T-helper 17 cell (primary cell): ENCODE measurements at places on chromosomes 5 and 9.

DNA sequence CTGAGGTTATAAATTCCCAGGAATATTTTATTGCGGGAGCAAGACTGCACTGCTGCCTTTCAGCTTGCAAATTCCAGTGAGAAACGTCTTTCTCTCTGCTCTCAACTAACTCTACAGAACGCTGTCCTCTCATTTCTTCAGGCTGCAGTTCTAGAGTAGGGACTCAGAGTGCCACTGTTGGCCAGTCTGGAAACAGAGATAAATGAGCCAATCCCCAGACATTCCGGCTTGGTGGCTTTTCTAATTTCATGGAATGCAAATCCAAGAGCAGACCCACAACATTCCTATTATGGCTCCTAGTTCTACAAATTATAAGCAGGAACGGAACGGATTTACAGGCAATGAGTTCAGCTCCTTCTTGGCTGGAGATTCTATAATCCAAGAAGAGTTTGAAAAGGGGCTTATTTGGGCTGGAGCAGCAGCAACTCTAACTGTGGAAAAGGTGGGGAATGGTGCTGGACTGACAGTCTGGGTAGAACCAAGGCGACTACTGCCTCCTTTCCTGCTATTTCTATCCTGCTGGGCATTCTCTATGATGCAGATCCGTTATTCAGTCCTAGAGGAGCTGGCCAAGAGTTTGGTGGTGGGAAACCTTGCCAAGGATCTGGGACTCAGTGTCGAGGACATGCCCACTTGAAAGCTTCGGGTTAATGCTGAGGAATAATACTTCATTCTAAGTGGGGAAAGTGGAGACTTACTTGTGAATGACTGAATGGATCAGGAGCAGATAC is 9.3 kb downstream of the PCDHGA12 start:
- peaks cover under 1% of the 10 kb centered on the region for H3K36me3 ChIP-seq
- H3K4me3 ChIP-seq = no peak overlapping the region
- peaks cover 32% of the 10 kb centered on the region for H3K27me3 ChIP-seq
- no peak for DNase-seq

GRCh38 chr5:182126-182525 is 9.2 kb upstream of the LRRC14B start:
- no peaks in the 10 kb centered on the region for H3K4me1 ChIP-seq
- peaks cover 3% of the 10 kb centered on the region for H3K36me3 ChIP-seq
- no peak overlapping the region for H3K27ac ChIP-seq

- no peak overlapping the region for H3K4me3 ChIP-seq
- no peaks in the 10 kb centered on the region for H3K36me3 ChIP-seq
- peaks cover 32% of the 10 kb centered on the region for H3K27me3 ChIP-seq
- DNase-seq = no peak
Observed at GRCh38 chr9:77128125-77128789, 49.1 kb upstream of the VPS13A start.

- H3K4me1 ChIP-seq = peaks cover 13% of the 10 kb centered on the region
- H3K36me3 ChIP-seq = no peaks in the 10 kb centered on the region
- H3K4me3 ChIP-seq = no peak overlapping the region
- no peak overlapping the region for H3K27ac ChIP-seq
- peaks cover 20% of the 10 kb centered on the region for H3K27me3 ChIP-seq
Observed at GRCh38 chr9:126528111-126528510, 85.6 kb upstream of the LMX1B start.

DNA sequence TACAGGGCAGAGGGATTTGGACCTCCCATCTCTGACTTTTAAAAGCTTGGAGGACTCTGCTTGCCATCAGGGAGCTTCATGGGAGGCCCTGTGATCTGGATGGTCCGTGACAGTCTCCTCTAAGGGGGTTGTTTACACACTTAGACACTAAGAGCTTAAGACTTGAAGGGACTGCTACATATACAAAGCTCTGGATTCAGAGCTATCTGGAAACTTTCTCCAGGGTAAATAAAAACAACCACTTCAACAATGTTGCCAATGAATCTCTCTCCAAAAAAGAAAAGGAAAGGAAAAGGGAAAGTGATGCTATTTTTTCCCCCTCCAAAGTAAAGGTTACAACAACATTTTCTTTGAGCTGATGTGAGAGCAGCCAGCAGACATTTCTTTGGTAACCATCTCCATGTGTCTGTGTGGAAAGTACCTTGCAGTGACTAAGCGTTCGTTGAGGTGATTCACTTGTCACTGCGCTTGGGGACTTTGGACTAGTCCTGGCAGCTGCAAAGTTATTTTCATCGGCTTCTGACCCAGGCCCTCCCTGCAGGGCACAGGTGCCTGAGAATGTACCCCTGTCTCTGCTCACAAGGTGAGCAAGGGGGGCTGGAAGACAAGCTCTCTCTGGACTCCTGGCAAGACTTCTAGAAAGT is 262.1 kb upstream of the KLF4 start:
- H3K4me3 ChIP-seq = no peak overlapping the region
- no peaks in the 10 kb centered on the region for H3K36me3 ChIP-seq
- no peaks in the 10 kb centered on the region for H3K4me1 ChIP-seq
- no peaks in the 10 kb centered on the region for H3K27me3 ChIP-seq

GRCh38 chr9:114423181-114423580 is 35.4 kb upstream of the AKNA start:
- DNase-seq = no peak
- no peak overlapping the region for H3K4me3 ChIP-seq
- H3K4me1 ChIP-seq = peaks cover 17% of the 10 kb centered on the region
- H3K27ac ChIP-seq = no peak overlapping the region
- H3K27me3 ChIP-seq = peaks cover 4% of the 10 kb centered on the region

GRCh38 chr5:6943197-6944112 is 230.2 kb downstream of the TENT4A start:
- DNase-seq = no peak
- H3K27ac ChIP-seq = no peak overlapping the region
- no peaks in the 10 kb centered on the region for H3K4me1 ChIP-seq
- no peak overlapping the region for H3K4me3 ChIP-seq
- peaks cover 4% of the 10 kb centered on the region for H3K27me3 ChIP-seq

GRCh38 chr5:40616781-40617180 is 62.9 kb upstream of the PTGER4 start:
- peak overlapping the region; percentile 2 for H3K4me3 ChIP-seq
- peak overlapping the region; percentile 12 for H3K27ac ChIP-seq
- H3K27me3 ChIP-seq = no peaks in the 10 kb centered on the region
- peaks cover 15% of the 10 kb centered on the region for H3K4me1 ChIP-seq
- peaks cover 3% of the 10 kb centered on the region for H3K36me3 ChIP-seq

DNA sequence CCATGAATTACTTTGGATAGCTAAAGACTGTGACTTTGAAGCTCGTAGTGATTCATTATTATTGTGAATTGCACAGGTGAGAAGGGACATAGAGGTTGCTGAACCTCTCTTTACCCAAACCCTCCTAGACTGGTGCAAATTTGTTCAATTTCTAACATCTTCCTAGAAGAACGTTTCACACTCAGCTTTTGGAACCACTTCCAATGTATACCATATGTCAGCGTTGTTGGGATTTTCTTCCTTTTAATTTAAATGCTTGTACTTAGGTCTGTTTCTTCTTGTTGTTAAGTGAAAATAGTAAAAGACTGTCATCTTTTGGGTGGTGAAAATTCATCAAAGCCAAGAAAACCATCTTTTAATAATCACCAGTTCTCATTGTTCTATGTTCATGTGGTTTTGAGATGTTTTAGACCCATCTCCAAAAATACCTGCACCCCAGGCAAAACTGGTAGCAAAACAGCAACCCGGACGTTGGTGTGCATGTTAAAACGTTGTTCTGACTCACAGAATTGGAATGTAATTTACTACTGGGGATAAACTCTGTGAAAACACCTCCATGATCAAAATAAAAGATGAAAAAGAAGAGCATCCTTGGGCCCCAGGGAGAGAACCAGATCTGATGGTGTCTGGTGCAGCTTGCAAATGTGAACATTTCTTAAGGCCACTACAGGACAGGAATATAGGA is 238.3 kb downstream of the NPR3 start:
- no peak overlapping the region for H3K27ac ChIP-seq
- H3K4me1 ChIP-seq = no peaks in the 10 kb centered on the region
- H3K36me3 ChIP-seq = no peaks in the 10 kb centered on the region
- no peak for DNase-seq
- no peak overlapping the region for H3K4me3 ChIP-seq
- no peaks in the 10 kb centered on the region for H3K27me3 ChIP-seq

DNA sequence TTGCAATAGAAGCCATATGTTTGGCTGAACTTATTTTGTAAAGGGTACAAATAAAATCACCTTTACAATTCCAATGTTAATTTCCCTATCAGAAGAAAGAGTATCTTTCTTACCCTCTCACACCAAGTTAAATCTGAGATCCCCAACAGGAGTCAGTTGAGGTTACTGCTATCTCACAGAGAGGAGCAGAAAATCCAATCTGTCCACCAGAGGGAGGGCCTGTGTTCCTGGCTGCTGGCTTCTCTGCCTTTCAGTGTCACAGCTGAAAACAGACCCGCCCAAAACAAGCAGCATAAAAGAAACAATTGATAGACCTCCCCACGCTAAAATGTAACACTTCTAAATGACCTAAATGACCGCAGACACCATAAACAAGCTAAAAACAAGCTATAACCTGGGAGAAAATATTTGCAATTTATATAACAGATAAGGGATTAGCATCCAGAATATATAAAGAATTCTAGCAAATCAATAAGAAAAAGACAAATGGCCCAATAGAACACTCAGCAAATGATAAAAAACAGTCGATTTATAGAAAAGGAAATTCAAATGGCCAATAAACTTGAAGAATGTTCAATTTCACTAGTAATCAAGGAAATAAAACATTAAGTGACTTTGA is 24.5 kb upstream of the MVB12B start:
- peaks cover 8% of the 10 kb centered on the region for H3K4me1 ChIP-seq
- H3K4me3 ChIP-seq = no peak overlapping the region
- no peaks in the 10 kb centered on the region for H3K36me3 ChIP-seq
- peaks cover 20% of the 10 kb centered on the region for H3K27me3 ChIP-seq

DNA sequence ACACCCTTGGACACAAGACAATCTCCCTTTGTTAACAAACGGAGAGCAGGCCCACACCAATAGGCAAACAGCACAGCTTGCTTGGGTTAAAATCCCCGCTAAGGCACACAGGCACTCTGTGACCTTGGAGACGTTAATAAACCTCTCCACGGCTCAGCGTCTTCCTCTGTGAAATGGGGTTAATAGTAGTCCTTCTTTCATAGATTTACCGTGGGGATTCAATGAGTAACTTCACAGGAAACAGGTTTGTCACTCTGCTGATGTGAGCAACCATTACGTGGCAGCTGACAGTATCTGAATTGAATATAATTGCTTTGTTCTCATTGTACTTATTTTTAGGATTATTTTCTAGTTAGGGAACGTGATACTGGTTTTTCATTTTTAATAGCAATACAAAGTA is 65.2 kb upstream of the ADRA1B start:
- no peak overlapping the region for H3K4me3 ChIP-seq
- H3K4me1 ChIP-seq = no peaks in the 10 kb centered on the region
- H3K36me3 ChIP-seq = no peaks in the 10 kb centered on the region
- H3K27me3 ChIP-seq = peaks cover 14% of the 10 kb centered on the region

GRCh38 chr5:9094582-9094981 is 451.3 kb downstream of the SEMA5A start:
- DNase-seq = no peak
- H3K27me3 ChIP-seq = no peaks in the 10 kb centered on the region
- H3K27ac ChIP-seq = no peak overlapping the region
- H3K36me3 ChIP-seq = no peaks in the 10 kb centered on the region
- H3K4me1 ChIP-seq = no peaks in the 10 kb centered on the region
- H3K4me3 ChIP-seq = no peak overlapping the region

DNA sequence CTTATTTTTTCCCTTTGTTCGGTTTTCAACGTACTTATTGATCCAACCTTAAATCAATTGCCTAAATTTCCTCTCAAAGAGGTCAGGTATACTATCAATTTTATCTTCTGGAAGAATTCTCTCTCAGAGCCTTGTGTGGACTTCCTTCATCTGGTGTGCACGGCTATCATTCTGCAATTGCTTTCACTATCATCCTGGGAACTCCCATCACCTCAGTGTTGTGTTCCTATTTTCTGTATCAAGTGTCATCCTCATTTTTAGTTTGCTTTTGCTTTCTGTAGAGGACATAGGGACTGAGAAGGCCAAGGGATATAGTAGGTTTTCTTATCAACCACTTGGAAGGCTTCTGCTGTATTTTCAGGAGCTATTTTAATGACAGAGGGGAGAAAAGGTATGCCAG is 11.3 kb downstream of the STOM start:
- peak overlapping the region; percentile 88 for H3K27ac ChIP-seq
- peak overlapping the region; percentile 81 for H3K4me3 ChIP-seq
- no peak for DNase-seq
- no peaks in the 10 kb centered on the region for H3K27me3 ChIP-seq

GRCh38 chr9:124427281-124427680 is 12.0 kb upstream of the PSMB7 start:
- H3K27me3 ChIP-seq = peaks cover 15% of the 10 kb centered on the region
- H3K27ac ChIP-seq = no peak overlapping the region
- H3K36me3 ChIP-seq = no peaks in the 10 kb centered on the region
- H3K4me3 ChIP-seq = no peak overlapping the region
- DNase-seq = no peak

GRCh38 chr9:128921881-128922763 is 1.3 kb downstream of the PHYHD1 start:
- peaks cover 2% of the 10 kb centered on the region for H3K4me1 ChIP-seq
- H3K27me3 ChIP-seq = no peaks in the 10 kb centered on the region
- no peaks in the 10 kb centered on the region for H3K36me3 ChIP-seq
- no peak for DNase-seq
- H3K4me3 ChIP-seq = no peak overlapping the region

DNA sequence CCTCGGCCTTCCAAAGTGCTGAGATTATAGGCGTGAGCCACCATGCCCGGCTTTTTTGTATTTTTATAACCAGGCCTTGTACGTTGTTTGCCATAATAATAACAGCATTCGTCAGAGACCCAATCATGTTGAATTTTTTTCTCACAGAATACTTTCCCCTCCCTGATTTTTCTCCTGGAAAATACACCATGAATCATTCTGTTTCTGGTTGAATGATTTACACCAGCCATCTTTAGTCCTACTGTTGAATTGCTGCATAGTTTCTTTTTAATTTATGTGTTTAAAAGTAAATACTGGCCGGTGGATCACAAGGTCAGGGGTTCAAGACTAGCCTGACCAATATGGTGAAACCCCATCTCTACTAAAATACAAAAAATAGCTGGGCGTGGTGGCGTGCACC is 3.5 kb downstream of the CNOT8 start:
- peak overlapping the region; percentile 81 for H3K27ac ChIP-seq
- H3K27me3 ChIP-seq = no peaks in the 10 kb centered on the region
- peaks cover 9% of the 10 kb centered on the region for H3K36me3 ChIP-seq
- no peak for DNase-seq

DNA sequence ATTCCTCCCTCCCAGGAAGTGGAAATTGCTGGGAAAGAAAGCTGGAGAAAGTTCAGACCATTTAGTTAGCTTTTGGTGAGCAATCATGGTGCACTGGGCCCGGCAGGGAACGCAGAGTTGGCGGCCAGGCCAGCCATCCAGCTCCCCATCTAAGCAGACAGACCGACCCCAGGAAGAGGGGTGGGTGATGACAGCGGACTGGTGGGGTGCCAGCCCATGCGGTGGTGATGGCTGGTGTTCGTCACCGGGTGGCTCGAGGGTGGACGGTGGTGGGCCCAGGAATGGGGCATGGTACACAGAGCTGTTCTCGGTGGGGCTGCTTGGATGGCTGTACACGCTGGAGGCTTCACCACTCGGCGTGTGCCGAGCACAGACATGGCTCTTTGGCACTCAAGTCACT is 85.6 kb upstream of the ARAP3 start:
- no peak for DNase-seq
- H3K4me1 ChIP-seq = peaks cover 8% of the 10 kb centered on the region
- peaks cover 9% of the 10 kb centered on the region for H3K36me3 ChIP-seq
- no peak overlapping the region for H3K4me3 ChIP-seq
- H3K27ac ChIP-seq = no peak overlapping the region
- H3K27me3 ChIP-seq = peaks cover 34% of the 10 kb centered on the region
